ENCODE measurements at places on chromosomes 1 and 21.

GRCh38 chr1:63276624-63277023 lies 45.7 kb upstream of the FOXD3 start:
- no peak for DNase-seq

DNA sequence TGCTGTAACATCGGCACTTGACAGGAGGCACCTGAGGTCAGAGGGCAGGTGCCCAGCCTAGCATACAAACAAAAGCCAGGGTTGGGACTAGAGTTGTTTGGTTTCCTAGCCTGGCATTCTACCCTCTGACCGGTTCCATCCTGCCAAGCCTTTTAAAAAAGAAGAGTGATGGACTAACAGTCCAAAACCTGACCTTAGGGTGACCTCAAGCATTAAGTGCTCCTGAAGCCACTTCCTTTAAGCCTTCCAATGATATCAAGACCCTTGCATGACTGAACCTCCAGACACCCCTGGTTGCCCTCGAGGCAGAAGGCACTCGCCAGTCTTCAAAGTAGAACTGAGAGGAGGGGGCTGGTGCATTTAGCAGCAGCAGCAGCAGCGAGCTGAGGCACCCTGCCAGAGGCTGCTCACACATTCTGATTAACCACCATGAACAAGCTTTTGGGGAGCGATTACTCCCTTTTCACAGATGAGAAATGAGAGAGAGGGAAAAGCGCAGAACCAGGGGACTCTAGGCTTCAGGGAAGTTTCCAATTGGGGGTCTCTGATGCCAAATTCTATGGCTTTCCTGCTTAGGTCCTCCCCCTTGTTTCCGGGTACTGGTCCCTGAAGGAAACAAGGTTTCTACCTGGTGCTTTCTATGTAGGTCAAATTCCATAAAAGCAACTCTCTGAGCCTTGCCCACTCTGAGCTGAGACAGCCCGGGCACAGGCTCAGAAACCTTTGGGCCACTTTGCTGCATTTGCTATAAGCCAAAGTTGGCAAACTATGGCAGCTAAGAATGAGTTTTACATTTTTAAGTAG lies 9.2 kb downstream of the SLC2A1 start:
- DNase-seq = no peak

- DNase-seq = no peak
Observed at GRCh38 chr1:29838738-29839320, 602.5 kb downstream of the PTPRU start.

- DNase-seq = no peak
Observed at GRCh38 chr21:32886339-32886738, 114.8 kb upstream of the PAXBP1 start.

DNA sequence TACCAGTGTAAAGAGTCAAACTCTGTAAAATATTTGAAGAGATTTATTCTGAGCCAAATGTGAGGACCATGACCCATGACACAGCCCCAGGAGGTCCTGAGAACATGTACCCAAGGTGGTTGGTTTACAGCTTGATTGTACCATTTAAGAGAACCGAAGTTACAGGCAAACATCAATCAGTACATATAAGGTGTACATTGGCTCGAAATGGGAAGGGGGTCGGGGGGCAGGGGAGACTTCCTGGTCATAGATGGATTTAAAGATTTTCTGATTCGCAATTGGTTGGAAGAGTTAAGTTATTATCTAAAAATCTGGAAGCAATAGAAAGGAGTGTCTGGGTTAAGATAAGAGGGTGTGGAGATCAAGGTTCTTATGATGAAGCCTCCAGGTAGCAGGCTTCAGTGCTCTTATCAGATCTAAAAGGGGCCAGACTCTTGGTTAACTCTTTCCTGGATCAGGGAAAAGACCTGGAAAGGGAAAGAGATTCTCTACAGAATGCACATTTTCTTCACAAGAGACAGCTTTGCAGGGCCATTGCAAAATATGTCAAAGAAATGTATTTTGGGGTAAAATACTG lies 47.5 kb upstream of the NTPCR start:
- DNase-seq = no peak

- DNase-seq = peak; percentile 91
Observed at GRCh38 chr1:53316766-53317581, 10.9 kb downstream of the LRP8 start.

DNA sequence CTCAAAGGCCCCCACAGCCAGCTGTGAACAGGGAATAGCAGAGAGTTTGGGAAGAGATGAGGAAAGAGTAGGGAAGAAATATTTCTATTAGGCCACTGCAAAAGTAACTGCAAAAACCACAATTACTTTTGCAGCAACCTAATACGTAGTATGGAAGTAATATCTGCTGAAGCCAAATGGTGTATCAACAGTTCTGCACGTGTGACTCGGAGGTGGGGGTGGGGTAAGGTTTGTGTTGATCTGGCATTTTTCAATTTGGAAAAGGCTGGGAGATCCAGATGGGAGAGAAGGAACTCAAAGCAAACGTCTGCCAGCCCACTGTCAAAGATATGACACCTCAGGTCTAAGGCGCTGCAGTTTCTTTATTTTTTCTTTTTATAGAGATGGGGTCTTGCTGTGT lies 11.1 kb upstream of the ZNF436 start:
- DNase-seq = no peak
